CD8-positive, alpha-beta memory T cell (primary cell): ENCODE measurements at places on chromosomes 11 and 22.

DNA sequence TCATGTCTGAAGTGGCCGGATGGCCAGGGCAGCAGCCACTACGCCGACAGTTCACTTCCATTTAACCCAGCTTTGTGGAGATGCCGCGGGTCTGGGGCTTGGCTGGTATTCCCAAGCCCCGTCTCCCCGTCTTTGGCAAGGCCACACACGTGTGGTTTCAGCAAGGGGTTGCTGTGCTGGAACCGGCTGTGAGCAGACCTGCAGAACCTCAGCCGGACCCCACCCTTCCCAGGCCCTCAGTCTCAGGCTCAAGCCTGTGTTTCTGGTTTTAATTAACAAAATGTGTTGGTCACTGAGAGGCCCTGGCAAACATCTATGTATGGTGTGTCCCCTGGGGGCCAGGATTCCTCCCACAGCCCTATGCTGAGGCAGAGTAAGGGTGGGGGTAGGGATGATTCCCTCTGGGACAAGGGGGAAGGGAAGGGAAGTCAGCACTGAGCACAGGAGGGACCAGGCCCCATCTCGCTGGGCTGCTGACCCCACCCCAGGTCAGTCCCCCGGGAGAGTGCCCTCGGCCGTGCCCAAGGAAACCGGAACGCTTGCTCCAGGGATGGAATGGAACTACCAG is 9.3 kb downstream of the OSBPL5 start:
- no peak for DNase-seq

GRCh38 chr11:107472966-107473365 is 15.3 kb upstream of the CWF19L2 start:
- no peak for DNase-seq

- DNase-seq = no peak
Observed at GRCh38 chr11:70141486-70142220, 61.4 kb upstream of the FADD start.

DNA sequence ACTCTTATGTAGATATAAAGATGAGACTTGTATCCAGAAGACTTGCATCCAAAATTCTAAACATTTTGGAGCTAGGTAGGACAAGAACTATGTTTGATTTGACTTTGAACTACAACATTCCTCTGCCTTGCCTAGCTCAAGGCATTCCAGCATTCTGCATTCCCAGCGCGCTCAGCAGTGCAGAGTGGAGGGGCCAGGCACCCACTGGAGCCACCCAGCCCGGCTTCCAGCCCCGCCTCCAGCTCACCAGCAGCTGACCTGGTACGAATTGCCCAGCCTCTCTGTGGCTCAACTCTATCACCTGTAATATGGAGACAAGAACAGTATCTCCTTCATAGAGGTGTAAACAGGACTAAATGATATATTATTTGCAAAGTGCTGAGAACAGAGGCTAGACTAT is 28.8 kb downstream of the PRDM10 start:
- no peak for DNase-seq

GRCh38 chr11:105713106-105713505 is 103.2 kb downstream of the GRIA4 start:
- DNase-seq = no peak

DNA sequence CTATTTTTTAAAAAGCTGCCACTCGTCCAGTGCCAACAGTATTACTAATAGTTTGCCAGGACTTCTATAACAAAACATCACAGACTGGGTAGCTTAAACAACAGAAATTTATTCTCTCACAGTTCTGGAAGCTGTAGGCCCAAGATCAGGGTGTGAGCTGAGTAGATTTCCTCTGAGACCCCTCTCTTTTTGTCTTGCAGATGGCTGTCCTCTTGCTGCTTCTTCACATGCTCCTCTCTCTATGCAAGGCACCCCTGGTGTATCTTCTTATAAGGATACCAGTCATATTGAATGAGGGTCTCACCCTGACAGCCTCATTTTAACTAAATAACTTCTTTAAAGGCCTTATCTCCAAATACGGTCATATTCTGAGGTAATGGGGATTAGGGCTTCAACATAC is 390.9 kb downstream of the DLG2 start:
- no peak for DNase-seq

DNA sequence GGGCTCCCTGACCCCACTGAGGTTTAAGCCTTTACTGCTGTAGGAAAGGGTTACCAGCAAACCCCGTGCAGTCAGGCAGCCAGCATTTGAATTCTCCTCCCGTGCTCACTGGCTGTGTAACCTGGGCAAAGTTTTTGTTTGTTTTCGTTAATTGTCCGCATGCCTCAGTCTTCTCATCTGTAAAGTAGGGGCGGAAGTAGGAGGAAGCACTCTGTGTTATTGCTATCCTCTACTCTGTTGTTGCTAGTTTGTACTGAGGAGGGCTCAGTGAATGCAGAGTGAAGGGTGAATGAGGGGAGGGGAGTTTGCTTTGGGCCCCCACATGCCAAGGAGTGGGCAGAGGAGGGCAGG is 14.0 kb upstream of the SYT7 start:
- no peak for DNase-seq

DNA sequence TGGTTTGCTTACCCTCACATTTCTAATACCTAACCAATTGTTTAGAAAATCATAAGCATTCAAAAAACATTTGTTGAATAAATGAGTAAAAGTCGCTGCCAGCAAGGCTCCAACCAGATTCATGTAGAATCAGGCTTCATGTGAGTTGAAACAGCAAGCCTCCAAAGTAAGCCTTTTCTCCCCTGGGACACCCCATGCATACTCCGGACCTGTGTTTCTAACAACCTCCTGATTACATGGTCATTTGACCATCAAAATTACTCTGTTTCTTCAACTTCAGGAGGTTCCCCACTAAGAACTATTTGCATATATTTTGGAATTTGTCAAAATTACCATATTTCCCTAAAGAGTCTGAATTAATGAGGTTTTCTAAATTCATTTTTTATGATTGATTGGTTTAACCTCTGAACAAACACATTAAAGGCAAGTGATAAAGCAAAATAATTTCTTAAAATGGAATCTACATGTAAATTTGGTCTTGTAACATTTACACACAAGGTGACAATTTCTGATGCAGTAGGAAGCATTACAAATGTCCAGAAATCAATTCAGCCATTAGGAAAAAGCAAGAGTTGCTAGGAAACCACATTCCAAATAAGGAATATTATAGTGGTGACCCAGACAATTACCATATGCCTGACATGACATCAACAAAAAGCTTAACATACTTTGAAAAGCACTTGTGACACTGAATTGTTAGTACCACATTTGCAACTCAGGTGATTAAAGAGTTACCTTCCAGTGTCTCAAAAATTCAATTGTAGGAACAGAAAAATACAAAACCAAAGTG is 252.6 kb downstream of the GUCY1A2 start:
- no peak for DNase-seq

DNA sequence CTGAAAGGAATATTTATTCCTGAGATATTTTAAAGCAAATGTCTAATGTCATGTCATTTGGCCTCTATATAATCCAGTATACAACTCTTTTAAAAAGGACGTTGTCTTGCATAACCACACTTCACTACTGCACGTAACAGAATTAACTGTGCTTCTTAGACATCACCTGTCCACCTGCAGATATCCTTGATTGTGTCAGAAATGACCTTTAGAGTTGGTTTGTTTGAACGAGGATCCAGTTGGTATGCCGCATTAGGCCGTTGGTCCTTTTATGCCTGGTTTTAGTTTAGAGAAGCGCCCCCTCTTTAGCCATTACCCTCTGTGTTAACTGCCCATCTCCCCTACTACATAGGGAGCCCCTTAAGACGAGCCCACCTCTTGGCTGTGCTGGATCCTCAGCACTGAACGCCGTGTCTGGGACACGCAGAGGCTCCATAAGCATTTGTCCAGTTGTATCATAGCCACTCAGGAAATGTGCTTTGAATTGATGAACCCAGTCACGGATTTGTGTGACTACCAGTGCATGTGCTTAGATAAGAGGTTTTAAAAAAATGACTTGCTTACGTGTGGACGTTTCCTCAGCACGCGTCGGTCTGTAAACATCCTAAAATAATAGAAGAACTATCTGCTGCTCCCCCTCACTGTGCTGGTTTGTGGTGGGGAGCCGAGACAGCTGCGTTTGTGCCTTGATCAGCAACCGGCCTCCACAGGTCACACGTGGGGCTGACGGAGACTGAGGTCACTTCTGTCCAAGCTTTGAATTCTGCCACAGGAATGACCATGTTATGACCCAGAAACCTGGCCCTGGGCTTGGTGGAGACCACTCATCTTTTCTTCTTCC is 4.0 kb downstream of the MICAL2 start:
- DNase-seq = no peak

DNA sequence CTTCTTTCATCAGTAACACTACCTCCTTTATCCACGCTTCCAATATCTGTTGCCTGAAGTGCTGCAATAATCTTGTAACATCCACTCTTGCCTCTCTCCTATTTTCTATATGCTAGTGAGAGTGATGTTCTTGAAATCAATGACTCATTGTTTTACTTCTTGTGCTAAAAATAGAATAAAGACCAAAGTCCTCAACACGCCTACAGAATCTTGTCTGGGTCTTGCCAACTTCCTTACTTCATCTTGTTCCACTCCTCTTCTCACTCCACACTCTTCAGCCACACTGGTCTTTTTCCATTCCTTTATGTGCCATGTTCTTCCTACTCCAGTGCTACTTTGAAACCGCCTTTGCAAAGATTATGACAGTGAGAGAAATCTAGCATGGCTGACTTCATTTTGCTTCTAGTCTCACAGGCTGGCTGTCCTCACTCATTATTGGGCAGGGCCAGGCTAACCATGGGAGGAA is 136.4 kb downstream of the CCDC81 start:
- DNase-seq = no peak

DNA sequence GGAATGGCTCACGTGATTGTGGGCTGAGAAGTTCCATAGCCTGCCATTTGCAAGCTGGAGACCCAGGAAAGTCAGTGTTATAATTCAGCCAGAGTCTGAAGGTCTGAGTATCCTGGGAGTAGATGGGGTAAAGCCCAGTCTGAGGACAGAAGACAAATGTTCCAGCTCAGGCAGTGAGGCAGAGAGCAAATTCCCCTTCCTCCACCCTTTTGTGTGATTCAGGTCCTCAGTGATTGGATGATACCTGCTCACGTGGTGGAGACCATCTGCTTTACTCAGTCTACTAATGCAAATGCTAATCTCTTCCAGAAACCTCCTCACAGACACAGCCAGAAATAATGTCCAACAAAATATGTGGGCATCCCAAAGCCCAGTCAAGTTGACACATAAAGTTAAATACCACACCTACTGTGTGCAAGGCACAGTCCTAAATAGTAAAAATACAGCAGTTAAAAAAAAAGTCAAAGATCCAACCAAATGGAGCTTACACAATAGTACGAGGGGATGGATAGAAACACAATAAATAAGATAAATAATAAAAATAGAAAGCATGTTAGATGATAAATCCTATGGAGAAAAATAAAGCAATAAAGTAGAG is 13.2 kb upstream of the APOL6 start:
- DNase-seq = no peak

DNA sequence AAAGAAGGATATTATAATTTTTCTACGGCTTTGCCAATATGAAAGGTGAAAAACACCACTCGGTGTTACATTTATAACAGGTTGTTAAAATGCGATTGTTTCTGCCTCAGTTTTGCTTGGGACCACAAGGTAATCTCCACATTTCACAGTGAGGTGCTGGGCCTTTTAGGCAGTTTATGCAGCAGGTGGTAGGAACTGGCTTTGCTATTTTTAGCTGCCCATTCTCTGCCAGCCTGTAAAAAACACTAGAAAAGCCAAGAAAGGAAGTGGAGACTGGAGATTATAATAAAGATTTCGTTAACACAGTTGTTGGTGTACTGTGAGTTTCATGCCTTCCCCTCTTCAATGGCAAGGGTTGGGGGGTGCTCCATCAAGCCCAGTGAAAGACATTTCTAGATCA is 8.0 kb upstream of the MRPL16 start:
- DNase-seq = no peak

- no peak for DNase-seq
Observed at GRCh38 chr22:42379966-42380537, 52.2 kb downstream of the NFAM1 start.

GRCh38 chr11:1283906-1284305 is 25.5 kb downstream of the TOLLIP start:
- no peak for DNase-seq

DNA sequence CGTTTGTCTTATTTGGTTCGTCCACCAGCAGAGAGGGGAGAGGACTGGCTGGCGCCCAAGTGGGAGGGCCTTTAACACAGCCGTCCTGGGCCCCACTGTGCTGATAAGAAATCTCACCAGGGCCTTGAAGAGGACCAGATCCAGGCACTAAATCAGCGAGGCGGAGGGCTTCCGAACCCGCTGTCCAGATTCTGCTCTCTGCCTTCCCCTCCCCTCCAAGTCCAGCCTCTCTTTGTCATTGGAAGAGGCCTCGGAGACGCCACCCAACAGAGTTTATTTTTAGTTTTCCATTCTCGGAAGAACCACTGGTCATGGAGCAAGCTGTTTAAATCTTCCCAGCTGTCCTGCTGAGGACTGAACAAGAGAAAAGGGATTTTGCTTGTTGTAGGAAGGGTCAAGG is 9.3 kb upstream of the FXYD6 start:
- DNase-seq = no peak

- DNase-seq = no peak
Observed at GRCh38 chr11:46332568-46333393, 14.5 kb upstream of the DGKZ start.

DNA sequence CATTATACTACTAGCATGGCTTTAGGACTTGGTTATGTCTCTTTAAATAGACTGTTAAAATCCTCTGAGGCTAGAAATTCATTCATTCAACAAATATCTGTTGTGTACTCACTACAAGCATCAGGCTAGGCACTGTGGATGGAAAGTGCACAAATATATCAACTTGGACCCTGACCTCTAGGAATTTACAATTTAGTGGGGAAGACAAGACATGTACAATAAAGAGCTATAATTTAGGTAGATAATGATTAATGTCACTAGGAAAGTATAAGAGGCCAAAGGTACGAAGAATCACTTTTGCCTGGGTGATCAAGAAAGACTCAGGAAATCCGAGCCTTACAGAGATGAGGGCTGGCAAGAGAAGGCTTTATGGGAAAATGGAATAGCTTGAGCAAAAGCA is 25.6 kb upstream of the BMAL1 start:
- DNase-seq = no peak

- no peak for DNase-seq
Observed at GRCh38 chr11:59800390-59801025, 10.1 kb downstream of the MRPL16 start.

GRCh38 chr11:69131644-69132300 is 24.0 kb upstream of the SMIM38 start:
- no peak for DNase-seq

- no peak for DNase-seq
Observed at GRCh38 chr11:46722566-46723358, 3.7 kb downstream of the F2 start.

- DNase-seq = peak; percentile 28
Observed at GRCh38 chr11:7892840-7893254, 38.2 kb downstream of the OR10A6 start.

GRCh38 chr22:23237201-23237798 is 57.0 kb downstream of the BCR start:
- no peak for DNase-seq
